Activated T-helper 2 cell treated with anti-CD3 and anti-CD28 coated beads, Interferon-gamma antibody, Interleukin-2, Interleukin-4, amounts not matched to agents 10 μg/mL and 5 μg/mL and 100 μg/mL, durations not matched to agents 14 hours and 24 hours and 36 hours (primary cell): ENCODE measurements at places on chromosomes 13 and 19.

- DNase-seq: no peak
Observed at GRCh38 chr13:43356567-43356966, 333.2 kb downstream of the DNAJC15 start.

- no peak for DNase-seq
Observed at GRCh38 chr13:27959976-27960361, 9.1 kb downstream of the CDX2 start.

DNA sequence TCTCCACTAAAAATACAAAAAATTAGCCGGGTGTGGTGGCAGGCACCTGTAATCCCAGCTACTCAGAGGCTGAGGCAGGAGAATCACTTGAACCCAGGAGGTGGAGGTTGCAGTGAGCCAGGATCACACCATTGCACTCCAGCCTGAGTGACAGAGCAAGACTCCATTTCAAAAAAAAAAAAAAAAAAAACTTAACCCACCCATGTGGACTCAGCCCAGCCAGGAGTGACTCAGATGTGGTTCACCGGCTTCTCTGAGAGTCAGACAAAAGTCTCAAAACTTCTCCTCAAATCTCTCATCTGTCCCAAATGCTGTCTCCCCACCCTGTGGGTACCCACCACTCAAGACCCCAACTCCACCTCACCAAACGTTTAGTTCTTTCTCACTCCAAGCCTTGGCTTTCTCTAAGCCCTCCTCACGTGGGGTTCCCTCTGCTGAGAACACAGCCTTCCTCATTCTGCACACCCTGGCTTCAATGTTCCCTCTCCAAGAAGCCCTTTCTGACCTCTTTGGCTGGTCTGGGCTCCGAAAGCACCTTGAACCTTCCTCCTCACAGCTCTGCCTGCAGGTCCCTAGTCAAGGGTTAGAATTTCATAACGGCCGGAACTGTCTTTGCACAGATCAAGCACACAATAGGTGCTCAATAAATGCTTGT, 11.1 kb upstream of the RAB3A start:
- DNase-seq: no peak

DNA sequence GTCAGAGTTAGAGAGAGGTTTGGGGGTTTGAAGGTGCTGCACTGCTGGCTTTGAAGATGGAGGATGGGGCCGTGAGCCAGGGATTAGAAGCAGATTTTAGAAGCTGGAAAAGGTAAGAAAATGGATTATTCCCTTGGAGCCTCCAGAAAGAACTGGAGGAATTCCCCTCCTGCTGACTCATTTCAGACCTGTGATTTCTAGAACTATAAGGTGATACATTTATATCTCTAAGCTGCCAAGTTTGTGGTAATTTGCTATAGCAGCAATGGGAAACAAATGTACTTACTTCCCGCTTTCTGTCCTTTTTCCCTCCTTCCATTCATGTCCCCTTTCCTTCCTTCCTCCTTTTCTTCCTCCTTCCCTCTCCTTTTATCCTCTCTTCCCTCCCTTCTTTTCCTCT, 78.5 kb upstream of the PCDH8 start:
- no peak for DNase-seq

DNA sequence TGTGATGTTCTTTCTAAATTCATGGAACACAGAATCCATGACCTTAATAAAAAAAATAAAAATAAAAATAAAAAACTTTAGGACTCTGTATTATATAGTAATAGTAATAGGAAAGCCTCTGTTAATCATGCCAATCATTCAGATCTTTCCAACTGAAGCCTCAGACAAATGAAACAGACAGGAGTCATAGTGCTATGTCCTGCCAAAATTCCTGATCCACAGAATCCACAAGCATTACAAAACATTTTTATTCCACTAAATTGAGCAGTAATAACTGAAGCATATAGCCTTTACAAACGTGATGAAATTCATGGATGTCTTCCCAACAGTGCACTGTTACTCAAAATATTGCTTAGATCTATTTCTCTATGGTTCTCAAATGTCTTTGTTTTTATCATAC, 820.6 kb upstream of the PCDH9 start:
- no peak for DNase-seq

DNA sequence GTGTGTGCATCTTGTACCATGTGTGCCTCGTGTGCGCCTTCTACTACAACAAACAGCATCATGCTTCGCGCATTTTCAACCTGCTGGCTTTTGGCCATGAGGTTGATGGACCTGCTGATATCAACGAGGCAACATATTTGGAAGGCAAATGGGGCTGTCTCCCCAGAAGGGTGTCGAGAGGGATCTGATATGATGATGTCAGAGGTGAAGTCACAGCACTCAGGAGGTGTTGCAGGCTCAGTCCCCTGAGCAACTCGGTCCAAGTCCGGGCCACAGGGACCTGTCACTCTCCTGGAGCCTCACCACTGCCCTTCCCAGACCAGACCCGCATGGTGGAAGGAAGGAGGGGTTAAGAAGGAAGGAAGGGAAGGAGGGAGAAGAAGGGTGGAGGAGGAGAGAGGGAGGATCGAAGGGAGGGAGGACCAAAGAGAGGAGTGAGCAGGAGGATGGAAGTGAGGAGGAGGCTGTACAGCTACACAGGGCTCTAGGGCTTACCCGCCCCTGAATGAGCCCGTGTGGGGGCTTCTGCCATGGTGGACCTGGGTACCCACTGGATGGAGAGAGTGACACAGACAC, 6.7 kb upstream of the C13orf46 start:
- DNase-seq: no peak

GRCh38 chr13:99288089-99288488, 19.1 kb downstream of the GPR183 start:
- peak; percentile 38 for DNase-seq

DNA sequence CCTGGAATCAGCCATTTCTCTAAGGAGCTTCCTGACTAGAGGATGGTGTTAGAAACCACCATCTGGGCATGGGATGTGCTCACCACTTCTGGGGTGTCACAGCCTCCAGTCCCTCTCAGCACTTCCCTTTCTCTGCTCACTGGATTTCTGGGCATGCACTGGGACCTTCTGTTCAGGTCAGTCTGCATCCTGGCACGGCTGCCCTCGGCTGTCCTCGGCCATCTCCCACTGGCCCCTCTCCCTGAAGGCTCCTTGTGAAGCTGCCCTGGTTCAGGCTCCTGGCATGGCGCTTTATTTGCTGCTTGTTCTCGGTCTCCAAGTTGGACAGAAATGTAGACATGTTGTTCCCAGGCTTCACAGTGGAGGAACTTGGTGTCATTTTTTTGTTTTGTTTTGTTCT, 60.0 kb downstream of the TEX29 start:
- DNase-seq: no peak

- no peak for DNase-seq
Observed at GRCh38 chr13:108961542-108962125, 332.2 kb downstream of the MYO16 start.
